Activated naive CD4-positive, alpha-beta T cell treated with anti-CD3 and anti-CD28 coated beads for 36 hours (primary cell): ENCODE measurements at places on chromosomes 4 and X. TPM values are rescaled to one million over a fixed set of nuclear protein-coding genes. Genes with fewer than 3 reads are reported as not detected.

The NHS gene
- 7.8 TPM for total RNA-seq

- H3K36me3 ChIP-seq, result peaks cover 13% of the 10 kb centered on the region
- H3K27me3 ChIP-seq, result no peaks in the 10 kb centered on the region
- no peak overlapping the region for H3K4me3 ChIP-seq
- peak overlapping the region; percentile 59 for H3K27ac ChIP-seq
- no peak for DNase-seq
These were observed 10.4 kb downstream of the RAB9A start for GRCh38 chrX:13699183-13699826.

The SMPX gene
- total RNA-seq, result not detected

The DDIT4L gene
- 0.64 TPM for total RNA-seq

DNA sequence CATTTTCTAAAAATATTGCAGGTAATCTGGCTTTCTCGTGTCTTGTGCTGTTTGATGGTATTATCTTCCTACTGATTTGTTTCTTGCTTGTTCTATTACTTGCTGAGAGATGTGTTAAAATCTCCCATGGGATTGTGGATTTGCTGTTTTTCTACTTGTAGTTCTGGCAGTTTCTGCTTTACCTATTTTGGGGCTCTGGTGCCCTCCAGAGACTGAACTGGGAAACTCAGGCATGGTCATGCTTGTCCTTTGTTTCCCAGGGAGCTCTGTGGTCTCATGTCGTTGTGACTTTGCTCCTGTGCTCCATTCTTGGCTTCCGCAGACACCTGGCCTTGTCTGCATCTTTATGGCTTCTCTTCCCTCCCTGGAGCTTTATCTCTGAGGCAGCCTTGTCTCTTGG is 39.5 kb downstream of the NSD2 start:
- H3K4me1 ChIP-seq, result peaks cover 14% of the 10 kb centered on the region
- H3K36me3 ChIP-seq, result peaks cover 47% of the 10 kb centered on the region
- DNase-seq, result peak; percentile 52
- H3K27ac ChIP-seq, result no peak overlapping the region
- no peak overlapping the region for H3K4me3 ChIP-seq

The HOPX gene
- total RNA-seq, result 14.0 TPM

GRCh38 chrX:105219454-105220401 is 766 bp downstream of the TEX13A start:
- H3K4me3 ChIP-seq, result no peak overlapping the region
- no peaks in the 10 kb centered on the region for H3K36me3 ChIP-seq
- H3K27ac ChIP-seq, result no peak overlapping the region

DNA sequence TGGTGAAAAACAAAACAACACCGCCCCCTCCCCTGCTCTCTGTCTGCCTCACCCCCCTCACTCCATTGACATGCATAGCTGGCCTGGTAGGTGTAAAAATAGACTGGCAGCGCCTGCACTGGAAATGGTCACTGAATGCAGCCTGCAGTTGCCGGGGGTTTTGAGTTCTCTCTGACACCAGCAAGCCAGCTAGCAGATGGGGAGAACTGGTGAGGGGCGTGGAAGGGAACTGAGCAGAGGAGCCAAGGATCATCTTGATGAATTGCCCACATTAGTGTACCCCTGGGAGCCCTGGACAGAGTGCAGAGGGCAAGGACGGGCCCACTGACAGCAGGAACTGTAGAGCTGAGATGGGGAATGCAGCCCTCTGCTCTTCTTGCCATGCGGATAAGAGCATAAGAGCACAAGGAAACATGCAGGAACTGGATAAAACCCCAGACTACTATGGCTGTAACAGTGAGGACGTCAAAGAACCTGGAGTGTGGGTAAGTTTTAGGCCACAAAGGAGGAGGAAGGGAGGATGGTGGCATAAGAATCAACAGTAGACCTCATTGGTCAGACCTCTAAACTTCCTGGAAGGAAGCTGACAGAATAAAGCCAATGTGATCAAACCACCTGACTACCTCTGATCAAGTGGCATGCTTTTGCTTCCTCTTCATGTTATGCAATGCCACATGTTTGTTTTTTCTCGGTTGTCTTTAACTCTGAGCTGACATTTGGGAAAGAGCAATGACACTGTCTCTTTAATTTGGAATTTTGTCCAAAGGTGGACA is 96.3 kb downstream of the ANK2 start:
- no peak overlapping the region for H3K4me3 ChIP-seq
- no peak overlapping the region for H3K27ac ChIP-seq
- no peaks in the 10 kb centered on the region for H3K36me3 ChIP-seq
- no peaks in the 10 kb centered on the region for H3K4me1 ChIP-seq
- no peak for DNase-seq
- no peaks in the 10 kb centered on the region for H3K27me3 ChIP-seq

DNA sequence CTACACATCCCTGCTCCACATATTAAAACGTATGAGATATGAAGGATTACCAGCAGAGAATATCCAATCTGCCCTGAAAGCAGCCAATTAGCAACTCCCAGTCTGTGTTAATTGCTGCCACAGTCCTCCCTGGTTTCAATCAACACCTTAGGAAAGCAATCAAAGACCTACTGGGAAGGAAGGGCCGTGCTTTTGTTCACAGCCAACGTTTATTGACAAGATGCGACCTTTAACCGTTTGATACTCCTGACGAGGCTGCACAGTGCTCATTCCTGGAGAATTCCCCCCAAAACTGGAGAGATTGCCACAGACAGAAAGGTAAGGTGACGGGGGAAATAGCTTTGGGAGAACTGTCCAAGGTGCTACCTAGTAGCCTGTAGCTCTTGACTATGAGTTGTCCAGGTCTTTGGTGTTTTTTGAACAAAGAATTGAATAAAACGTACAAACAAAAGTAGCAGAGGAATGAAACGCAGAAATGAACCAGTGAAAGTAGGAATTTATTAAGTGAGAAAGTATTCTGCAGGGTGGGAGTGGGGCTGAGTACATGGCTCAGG is 596.5 kb downstream of the NLGN4X start:
- H3K27ac ChIP-seq, result no peak overlapping the region
- H3K27me3 ChIP-seq, result no peaks in the 10 kb centered on the region
- no peak for DNase-seq

The CLTRN gene
- 0.38 TPM for total RNA-seq

The SHISA3 gene
- total RNA-seq, result 0.77 TPM

The RAB41 gene
- not detected for total RNA-seq

- H3K4me3 ChIP-seq, result no peak overlapping the region
- H3K4me1 ChIP-seq, result peaks cover 10% of the 10 kb centered on the region
- H3K36me3 ChIP-seq, result peaks cover 47% of the 10 kb centered on the region
- no peak overlapping the region for H3K27ac ChIP-seq
- H3K27me3 ChIP-seq, result no peaks in the 10 kb centered on the region
These were observed 51.8 kb downstream of the ZNF827 start for GRCh38 chr4:145886871-145887240.

The LRIT3 gene
- 0.05 TPM for total RNA-seq

The SLC30A9 gene
- 36.3 TPM for total RNA-seq

The USP51 gene
- total RNA-seq, result 1.0 TPM

DNA sequence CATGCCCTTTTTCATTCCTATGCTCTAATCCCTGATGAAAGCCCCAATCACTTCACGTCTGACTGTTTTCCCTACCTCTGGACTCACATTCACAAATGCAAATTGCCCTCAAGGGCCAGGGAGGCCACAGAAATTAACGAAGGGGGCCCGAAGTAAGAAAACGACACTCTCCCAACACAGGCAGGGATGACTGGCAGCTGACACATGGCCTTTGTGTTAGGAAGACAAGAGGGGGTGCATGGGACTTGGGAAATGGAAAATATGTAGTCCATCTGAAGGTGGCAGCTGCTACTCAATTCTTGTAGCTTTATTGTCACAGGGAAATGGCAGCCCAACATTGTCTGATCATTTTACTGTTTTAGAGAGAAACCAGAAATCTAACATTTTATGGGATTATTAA is 12.3 kb upstream of the SPARCL1 start:
- DNase-seq, result no peak
- H3K27ac ChIP-seq, result no peak overlapping the region
- H3K36me3 ChIP-seq, result peaks cover 1% of the 10 kb centered on the region
- peaks cover 4% of the 10 kb centered on the region for H3K27me3 ChIP-seq
- H3K4me3 ChIP-seq, result no peak overlapping the region
